ENCODE measurements at places on chromosomes 5 and 9. TPM values are rescaled to one million over a fixed set of nuclear protein-coding genes. Genes with fewer than 3 reads are reported as not detected.
A peak's percentile ranks its signal among the peaks of the same experiment; 100 is the strongest.

DNA sequence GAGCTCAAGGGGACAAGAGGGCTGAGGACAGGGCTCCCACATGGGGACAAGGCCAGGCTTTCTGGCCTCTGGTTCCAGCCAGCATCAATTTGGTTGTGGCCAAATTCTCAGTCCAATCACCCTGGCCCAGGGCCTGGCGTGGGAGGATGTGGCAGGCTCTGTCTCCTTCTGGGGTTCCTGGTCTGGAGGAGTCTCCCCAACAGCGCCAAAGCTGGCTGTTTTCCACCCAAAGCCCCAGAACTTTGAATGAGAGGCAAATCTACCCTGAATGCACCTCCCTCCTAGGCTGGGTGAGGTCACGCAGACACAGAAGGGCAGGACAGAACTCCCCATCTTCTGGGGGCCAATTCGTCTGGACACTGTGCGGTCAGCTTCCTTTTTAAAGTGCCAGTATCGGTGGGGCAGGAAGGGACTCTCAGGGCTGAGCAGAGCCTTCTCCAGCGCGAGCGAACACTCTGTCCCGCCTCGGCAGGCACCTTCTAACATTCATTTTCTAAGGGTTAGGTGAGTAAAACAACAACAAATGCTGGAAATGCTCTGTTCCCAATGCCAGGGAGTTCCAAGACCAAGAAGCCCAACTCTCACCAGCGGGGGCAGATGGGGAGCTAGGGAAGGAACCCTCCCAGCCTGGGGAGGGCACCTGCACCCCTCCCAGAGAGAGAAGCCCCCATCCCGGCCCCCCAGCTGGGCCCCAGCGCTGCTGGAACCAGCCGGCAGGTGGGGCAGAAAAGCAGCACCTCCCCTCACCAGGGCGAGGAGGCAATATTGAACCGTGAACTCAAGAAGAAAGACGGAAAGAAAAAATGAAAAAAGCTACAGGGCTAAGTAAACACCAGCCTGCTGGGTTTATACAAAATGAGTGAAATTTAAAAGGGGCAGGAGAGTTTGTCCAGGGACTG lies 3.7 kb upstream of the DPM2 start:
- no peak for DNase-seq

DNA sequence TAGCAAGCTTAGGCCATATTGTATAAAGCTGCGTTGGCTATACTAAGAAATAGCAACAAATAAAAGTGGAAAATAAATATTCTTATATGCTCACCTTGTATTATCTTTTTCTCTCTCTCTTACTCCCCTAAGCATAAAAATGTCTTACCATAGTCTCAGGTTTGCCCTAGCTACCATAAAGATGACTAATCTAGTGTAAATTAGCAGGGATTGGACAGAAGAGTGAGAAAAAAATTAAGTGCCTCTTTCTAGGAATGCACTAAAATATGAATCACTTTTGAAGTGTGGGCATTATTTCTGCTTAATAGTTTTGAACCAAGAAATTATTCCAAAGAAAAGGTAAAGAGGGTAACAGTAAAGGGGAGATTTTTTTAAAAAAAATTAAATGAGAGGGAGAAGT lies 201.3 kb downstream of the HINT1 start:
- DNase-seq, result no peak

DNA sequence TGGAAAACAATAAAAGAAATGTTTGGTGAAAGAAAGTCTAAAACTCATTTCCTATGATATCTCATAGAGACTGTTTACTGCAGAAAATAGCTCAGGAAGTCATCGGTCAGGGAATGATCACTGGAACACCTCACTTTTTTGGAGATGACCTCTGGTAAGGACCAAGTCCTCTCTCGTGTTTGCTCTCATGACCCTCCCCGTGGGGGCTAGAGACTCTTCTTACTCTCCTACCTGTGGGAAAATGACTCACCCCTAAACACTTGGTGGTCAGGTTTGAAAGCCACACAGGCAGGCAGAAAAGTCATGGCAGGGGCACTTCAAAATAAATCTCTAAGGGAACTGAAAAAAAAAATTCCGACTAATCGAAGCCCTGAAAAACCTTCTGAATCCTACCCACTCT lies 48.2 kb downstream of the FAM240B start:
- DNase-seq, result no peak

DNA sequence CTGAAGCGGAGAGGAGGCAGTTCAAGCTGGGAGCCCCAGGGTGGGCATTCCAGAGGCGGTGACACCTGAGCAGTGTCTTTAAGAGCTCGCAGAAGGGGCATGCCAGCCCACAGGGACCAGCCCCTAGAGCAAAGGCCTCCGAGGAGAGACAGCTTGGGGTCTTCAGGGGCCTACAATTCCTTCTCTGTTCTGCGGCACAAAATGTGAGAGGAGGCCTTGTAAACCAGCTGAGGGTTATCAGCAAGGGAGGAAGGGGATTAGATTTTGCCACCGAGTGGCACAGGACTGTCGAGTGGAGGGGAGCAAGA lies 505 bp upstream of the SIGMAR1 start:
- no peak for DNase-seq

- no peak for DNase-seq
Observed at GRCh38 chr5:77607324-77607723, 31.2 kb downstream of the OTP start.

- no peak for DNase-seq
Observed at GRCh38 chr5:59798862-59799667, 94.5 kb downstream of the PDE4D start.

DNA sequence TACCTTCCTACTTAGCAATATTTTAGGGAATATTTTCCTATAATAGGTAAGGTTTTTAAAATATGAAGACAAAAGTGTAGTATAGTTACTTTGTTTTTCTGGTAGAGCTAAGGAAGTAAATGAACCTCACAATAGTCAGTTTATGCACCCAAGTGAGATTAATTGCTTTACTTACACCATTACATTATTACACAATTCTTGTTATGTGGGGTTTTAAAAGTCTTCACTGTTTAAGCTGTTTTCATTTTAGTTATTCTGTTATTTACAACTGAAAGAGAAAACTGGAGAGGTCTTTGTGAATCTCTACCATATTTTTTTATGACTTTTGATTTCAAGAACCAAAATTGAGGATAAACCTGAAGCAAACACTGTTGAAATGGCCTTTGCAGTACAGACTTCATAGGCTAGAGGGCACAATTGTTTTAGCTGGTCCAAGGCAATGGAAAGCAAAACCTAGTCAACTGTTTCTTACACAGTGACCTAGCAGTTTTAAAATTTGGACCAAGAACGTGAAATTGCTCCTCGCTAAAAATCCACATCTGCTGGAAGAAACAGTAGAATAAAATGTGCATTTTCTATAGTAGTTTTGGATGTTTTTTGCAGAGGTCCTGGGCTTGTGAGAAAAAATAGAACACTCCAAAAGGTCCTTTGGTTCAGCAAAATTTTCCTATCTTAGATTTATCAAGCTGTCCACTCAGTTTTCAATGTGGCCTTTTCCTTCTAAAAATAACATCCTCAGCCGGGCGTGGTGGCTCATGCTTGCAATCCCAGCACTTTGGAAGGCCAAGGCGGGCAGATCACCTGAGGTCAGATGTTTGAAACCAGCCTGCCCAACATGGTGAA lies 66.4 kb upstream of the FER start:
- no peak for DNase-seq

The SLC34A1 gene
- total RNA-seq, result 3.4 TPM

The LURAP1L gene
- 38.0 TPM for total RNA-seq

DNA sequence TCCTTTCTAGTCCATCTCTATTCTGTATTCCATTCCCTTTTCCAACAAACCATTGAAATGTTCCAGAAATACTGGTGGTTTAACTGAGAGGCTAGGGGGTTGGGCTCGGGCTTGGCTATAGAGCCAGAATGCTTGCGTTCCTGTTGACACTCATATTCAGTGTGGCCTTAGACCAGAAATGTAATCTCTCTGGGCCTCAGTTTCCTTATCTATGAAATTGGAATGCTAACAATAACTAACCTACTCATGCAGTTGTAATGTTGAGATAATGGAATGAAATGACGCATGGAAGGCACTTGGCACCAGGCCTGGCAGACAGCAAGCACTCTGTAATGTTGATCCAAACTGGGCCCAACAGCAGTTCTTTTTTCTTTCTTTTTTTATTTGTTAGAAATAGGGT lies 26.8 kb downstream of the JADE2 start:
- DNase-seq, result no peak

DNA sequence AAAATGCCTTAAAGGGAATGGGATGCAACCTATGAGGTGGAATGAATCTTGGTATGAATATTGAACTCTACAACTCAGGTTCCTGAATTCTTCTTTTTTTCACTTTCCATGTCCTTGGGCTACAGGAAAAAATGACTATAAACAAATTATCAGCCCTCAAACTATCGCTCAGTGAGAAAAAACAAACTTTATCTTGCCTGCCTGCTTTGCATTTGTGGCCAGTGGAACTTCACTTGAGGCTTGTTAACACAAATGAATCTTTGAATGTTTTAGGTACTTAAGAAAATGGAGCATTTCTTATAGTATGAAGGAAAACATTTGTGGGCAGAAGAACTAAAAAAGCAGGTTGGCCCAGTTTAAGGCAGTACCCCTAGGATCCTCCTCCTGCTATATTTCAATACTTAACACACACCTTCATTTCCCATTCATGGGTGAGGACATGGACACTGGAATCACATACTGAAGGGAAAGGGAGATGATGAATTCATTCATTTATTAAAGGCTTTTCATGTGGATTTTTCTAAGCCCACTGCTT lies 34.1 kb downstream of the ELOVL7 start:
- DNase-seq, result no peak

DNA sequence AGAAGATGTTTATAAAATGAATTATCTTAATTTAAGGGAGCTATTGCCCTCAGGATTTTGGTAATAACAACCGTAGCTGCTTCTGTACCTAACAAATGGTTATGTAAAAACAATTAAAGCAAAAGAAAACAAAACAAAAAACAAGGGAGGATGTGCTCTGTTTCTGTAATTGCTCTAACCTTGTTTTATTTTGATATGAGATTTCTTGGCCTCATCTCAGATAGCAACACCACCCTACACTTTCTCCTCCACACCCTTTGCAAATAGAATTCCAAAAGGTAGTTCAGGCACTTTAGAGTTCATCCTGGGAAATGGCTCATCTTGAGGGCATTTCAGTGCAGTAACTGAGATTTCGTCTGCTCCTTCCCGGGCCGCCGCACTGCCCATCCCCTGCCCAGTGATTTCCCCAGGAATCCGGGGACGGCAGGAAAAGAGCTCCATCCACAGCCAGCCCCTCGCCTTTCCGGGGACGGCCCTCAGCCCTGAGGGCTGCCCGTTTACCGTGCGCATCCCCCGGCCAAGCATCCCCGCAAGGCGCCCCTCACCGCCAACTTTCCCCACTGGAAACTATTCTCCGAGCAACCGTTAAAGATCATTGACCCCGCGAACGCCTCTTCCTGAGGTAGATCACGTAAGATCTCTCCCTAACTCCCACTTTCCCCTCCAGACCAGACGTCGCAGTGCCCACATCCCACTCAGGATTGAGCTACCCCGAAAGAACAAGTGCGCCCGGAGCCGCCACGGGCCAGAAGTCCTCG lies 1.2 kb downstream of the FNBP1 start:
- DNase-seq, result peak; percentile 63

DNA sequence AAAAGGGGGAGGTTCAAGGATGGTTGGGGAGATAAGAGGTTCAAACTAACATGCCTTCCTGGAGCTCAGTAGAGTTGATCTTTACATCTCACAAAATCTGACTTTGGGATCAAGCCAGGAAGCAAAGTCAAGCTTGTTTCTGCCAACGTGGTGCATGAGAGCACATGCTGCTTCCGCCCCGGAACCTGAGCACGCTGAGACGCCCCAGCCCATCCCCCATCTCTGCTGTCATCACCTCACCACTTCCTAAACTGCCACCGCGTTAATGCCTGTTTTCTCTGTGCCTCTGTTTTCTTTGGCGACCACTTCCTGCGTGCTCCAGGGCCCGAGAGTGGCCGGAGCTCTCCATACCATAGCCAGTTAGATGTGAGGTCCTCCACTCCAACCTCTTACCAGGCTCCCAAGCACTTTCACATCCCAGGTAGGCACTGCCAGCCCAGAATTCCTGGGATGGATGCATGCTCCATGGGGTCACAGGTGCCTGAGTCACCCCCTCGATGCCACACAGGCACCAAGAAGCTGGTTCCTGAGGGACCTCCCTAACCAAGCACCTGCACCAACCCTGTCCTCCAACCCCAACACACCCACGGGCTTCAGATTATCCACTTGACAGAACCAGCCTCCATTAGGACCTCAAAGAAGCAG lies 31.2 kb upstream of the AFAP1L1 start:
- DNase-seq, result peak; percentile 46

DNA sequence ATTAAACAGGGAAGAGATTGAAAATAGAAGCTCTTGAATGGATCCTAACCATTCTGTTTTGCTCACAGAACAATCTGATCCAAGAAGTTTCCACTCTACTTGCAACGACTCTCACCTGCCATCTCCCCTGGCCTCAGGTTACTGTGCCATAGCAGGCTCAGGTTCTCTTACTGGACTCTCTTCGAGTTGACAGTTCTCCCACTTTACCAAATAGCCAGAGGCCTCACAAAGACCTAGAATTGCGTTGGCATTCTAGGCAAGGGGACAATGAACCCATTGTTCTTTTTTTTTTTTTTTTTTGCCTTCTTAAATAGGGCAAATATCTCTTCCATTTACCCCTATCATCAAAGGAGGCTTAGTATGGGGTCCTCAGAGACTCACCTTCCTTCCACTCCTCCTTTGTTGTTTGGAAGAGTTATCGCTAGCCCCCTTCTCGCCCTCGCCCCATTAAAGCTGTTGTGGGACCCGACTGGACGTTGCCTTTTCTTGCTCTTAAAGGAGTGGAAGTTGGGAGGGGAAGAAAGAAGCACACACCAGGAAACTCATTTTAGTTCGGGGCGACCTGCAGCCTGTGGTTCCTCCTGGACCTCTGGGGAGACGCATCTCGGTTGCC lies 688 bp upstream of the PLPPR1 start:
- DNase-seq, result no peak

Measured in right lobe of liver (tissue), 6 donors.